NCI-H2081 (cell line): ENCODE measurements at places on chromosomes 4 and X.

DNA sequence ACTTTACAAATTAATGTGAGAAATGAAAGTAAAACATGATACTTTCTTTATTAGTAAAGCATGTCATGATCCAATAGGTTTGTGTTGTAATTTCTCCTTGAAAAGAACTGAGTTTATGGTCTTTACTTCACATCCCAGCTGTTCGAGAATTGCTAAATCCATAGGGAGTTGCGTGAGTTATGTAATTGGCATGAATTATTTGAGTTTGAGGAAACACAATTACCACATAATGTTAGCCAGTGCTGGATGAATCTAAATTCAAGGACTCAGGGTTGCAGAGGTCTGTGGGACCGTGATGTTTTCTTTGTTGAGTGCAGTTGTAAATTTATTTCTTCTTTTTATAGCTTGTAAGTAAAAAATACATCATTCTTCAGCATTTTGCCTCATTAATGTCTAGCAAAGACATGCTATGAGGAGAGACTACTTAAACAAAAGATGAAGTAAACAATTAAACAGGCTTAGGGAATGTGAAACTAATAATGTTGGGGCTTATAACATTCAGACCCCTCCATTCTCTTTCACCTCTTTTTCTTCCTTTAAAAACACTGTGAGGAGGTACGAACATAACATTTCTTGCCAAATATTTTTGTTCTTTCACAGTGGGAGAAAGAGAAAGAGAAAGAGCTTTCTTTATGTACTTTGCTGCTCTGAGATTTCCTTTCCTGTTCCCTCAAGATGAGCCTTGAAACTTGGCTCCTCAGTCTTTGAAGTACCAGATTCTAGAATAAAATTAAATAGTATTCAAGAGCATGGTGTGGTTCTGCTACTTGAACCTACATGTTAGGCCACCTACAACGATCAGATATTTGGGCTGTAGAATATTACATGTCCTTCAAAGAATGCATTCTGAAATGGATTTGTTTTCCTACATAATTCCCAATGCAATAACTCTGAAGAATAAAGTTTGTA, 159.6 kb upstream of the ANK2 start:
- no peak for DNase-seq

- DNase-seq: no peak
Measured at GRCh38 chr4:152577708-152578396, 42.0 kb upstream of the FBXW7 start.

DNA sequence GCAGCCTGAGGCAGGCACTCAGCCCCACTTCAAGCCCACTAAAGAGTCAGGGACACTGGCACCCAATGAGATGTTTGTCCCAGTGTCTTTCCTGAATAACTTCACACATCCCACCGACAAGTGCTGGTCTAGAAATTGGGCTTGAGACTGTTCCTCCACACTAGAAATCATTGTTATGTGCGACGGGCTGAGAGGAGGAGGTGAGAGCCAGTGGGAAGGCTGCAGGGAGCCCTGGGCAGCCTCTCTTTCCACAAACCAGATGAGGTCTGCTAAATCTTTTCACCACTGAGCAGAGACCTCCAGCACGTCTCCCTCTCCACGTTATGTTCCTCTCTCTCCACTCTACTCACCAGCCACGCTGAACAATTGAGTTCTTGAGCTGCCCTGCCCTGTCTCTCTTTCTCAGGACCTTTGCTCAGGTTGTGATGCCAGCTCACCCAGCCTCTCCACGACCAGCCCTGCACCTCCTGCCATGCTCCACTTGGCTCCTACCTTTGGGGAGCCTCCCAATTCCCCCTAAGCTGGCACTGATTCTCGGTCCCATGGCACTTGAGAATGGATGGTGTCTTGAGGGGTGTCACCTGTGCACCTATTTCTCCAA, 8.4 kb downstream of the SCD5 start:
- DNase-seq: no peak

DNA sequence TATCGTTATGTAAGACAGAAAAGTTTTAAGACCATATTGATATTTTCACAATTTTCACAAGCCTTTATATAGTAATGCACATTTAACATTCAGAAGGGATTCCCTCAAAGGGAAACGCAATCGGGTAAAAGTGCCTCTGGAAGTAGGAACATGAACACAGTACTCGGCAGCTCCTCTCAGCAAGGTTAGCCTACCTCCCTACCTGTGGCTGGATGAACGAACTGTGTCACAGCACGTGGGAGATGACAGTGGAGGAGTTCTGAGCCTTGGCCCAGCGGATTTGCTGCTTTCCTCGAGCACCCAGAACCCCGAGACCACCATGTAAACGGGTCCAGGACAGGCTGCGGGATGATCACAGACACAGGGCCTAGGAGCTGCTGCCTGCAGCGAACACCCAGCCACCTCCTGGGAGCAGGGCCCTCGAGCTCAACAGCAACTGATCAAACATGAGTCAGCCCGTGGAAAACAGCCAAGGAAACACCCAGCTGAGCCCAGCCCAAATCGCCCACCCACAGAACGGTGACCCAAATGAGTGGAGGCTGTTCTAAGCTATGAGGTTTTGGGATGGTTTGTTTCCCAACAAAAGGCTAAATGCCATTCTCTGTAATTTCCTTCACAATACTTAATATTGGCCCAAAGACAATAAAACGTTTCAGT, 30.4 kb downstream of the FAT1 start:
- DNase-seq: peak; percentile 31

- DNase-seq: no peak
Measured at GRCh38 chr4:170005472-170005871, 20.7 kb downstream of the MFAP3L start.

- DNase-seq: no peak
Measured at GRCh38 chrX:11382930-11383329, 89.7 kb downstream of the AMELX start.

- DNase-seq: no peak
Measured at GRCh38 chrX:55487143-55487542, 2.5 kb downstream of the USP51 start.

DNA sequence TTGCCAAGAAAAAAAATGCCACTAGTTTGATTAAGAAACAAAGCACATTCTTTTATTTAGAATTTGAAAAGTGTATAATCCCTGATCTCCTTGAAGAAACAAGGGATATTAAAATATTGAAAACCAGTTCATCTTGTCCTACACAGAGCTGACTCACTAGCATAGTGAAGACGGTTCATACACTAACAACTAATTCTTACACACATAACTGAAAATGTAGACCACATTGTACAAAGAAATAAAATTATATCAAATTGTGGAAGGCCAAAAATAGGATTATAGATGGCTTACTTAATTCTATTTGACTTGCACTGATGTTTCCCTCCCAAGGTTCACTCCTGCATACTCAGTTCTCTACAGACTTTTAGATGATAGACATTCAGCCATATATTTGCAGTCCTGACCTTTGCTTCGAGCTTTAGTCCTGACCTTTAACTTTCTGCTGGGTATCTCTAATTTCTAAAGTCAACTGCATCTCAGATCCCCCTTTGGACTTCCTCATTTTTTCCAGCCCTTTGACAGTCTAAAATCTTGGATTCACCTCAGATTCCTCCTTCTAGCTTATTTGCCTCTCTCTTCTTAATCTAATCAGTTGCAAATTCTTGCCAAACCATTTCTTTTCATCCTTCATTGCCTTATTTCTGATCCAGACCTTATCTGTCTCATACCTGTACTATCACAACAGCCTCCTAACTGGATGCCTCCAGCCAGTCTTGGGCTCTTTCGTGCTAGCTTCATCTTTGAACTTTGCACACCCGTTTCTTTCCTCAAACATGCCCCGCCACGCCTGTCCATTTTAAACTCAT, 4.5 kb upstream of the WWC2 start:
- no peak for DNase-seq

DNA sequence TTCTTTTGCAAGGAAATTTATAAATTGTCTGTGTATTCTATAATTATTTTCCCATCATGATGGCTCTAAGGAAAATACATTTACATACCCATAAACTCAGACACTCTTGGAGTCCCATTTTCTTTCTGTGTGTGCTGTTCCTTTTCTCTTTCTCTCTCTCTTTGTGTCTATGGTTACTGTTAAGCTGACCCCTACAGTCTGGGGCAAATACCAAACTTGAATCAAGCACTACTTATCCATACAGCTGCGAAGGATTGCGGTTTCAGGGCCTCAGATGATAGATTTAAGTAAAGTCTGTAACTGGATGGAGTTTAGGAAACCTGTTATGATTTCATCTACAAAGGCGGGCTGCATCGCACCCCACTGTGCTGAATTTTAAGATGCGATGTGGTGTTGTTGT, 150.2 kb downstream of the SHROOM3 start:
- no peak for DNase-seq

GRCh38 chr4:14152834-14153519, 525.5 kb upstream of the BOD1L1 start:
- DNase-seq: no peak
